ENCODE measurements at places on chromosomes 1 and 21.

DNA sequence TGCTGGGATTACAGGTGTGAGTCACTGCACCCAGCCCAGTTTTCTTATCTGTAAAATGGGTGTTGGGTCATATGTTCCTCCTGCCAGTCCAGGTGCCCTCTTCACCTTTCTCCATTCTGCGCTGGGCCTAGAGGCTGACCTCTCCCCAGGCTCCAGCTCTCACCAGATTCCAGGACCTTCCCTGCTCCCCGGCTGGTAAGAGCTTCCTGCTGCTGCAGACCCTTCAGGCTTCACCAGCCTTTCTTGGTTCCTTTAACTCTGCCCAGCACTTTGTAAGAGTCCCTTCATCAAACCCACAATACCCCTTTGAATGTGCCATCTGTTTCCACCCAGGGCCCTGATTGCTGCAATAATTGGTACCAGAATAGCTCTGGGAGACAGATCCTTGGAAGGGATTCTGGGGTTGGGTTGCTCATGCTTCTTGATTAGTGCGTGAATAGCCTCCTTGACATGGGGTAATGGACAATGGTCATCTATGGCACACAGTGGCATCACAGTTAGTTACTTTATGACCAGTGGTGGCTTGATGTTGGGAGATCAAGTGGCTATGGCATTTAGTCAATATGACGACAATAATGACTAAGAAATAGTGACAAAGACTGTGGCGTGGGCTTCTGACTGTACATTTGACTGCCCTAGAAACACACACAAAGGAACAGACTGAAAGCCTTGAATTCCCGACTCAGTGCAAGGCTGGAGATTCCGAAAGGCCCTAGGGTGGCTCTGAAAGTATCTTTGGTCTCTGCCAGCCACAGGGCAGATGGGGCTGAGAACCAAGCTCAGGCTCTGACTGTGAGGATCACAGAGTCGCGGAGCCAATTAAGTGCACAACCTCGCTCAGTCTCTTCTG is 67.3 kb downstream of the SLC9A1 start:
- no peak for DNase-seq

GRCh38 chr1:76635784-76636183 is 231.5 kb upstream of the ST6GALNAC5 start:
- no peak for DNase-seq

DNA sequence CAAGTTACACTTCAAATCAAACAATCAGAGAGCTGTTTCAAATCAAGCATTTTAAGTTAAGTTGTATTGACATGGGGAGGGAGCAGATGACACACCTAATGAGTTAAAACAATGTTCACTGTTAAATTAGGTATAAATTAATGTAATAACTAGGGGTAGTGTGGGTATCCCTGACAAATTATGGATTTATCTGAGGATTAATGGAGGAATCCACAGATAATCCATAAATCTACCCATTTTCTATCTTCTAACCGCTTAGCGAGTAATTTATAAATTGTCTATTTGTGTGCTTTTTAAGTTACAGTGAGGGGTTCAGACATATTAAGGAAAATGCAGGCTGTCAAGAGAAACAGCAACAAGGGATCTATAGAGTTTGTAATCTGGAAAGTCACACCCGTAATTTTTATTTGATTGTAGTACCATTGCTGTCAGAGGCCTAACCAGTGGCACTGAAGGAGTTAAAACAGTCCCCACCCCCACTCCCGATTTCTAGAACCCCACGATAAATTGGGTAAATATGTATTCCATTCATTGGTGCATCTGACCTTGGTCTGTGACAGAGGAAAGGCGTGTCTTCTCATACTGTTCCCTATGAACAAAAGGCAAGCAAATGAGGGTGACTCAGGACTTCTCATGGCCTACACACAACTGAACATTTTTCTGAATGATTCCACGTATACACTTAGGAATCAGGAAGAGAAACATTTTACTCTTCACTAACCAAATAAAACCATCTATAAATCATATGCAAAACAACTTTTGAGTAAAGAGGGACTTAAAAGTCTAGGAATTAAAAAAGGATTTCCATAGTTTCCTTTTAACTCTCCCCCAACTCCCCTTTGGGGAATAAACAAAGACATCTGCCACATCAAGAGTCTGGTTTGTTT is 7.4 kb downstream of the IRF2BP2 start:
- peak; percentile 84 for DNase-seq

DNA sequence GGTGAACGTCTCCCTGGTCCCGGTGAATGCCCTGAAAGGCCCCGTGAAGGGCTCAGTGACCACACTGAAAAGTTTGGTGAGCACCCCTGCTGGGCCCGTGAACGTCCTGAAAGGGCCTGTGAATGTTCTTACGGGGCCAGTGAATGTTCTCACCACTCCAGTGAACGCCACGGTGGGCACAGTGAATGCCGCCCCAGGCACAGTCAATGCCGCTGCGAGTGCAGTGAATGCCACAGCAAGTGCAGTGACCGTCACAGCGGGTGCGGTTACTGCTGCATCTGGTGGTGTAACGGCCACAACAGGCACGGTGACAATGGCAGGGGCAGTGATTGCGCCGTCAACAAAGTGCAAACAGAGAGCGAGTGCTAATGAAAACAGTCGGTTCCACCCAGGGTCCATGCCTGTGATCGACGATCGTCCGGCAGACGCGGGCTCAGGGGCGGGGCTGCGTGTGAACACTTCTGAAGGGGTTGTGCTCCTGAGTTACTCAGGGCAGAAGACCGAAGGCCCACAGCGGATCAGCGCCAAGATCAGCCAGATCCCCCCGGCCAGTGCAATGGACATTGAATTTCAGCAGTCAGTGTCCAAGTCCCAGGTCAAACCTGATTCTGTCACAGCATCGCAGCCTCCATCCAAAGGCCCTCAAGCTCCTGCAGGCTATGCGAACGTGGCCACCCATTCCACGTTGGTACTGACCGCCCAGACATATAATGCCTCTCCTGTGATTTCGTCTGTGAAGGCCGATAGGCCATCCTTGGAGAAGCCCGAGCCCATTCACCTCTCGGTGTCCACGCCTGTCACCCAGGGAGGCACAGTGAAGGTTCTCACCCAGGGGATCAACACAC is 41.5 kb downstream of the ZBTB17 start:
- no peak for DNase-seq

DNA sequence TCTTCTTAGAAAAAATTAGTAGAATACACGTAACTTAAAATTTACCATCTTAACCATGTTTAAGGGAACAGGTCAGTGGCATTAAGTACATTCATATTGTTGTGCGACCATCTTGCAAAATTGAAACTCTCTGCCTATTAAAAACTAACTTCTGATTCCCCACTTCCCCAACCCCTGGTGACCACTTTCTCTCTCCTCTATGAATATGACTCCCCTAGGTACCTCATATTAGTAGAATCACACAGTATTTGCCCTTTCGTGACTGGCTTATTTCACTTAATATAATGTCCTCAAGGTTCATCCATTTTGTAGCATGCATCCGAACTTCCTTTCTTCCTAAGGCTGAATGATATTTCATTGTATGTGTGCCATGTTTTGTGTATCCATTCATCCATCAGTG is 15.1 kb upstream of the TARBP1 start:
- no peak for DNase-seq

- DNase-seq = no peak
These were observed 31.2 kb upstream of the ZNF697 start for GRCh38 chr1:119679223-119679622.

DNA sequence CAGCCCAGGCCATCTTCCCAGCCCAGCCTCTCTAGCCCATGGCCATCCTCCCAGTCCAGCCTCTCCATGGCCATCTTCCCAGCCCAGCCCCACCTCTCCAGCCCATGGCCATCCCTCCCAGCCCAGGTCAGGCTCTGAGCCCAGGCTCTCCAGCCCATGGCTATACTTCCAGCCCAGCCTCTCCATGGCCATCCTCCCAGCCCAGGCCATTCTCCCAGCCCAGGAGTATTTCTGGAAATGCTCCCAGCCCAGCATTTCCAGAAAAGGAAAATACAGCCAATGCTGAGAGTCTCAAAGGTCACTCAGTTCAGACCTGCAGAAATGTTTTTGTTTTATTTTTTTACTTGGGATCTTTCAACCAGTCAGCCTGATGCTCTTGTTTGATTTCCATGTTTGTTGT is 70.0 kb upstream of the ZNF281 start:
- DNase-seq = no peak

- no peak for DNase-seq
These were observed 4.7 kb upstream of the XKR8 start for GRCh38 chr1:27955076-27955475.

GRCh38 chr1:203930342-203930741 is 68.9 kb downstream of the SNRPE start:
- no peak for DNase-seq

DNA sequence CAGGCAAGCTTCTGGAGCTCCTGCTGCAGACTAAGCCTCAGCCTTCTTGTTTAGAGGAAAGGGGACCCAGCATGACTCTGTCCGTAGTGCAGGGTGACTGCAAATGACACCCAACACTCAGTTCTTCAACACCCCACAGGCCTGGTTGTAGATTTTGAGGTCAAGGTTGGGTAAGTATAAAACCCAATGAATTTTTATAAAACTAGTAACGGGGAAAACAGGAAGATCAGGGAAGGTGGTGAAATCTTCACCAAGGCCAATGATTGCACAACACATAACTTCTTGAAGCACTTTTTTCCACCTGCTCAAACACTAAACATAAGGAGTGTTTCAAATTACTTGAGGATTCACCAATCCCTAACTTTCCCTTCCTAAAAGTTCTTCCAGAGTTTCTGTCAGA is 89.4 kb upstream of the JAK1 start:
- no peak for DNase-seq

GRCh38 chr1:166170726-166171125 is 3.9 kb upstream of the FAM78B start:
- no peak for DNase-seq
